ENCODE measurements at places on chromosomes 13 and 19. TPM values are rescaled to one million over a fixed set of nuclear protein-coding genes. Genes with fewer than 3 reads are reported as not detected.

The OR4F17 gene
- not detected for total RNA-seq

The CD209 gene
- 1.2 TPM for total RNA-seq

The OR1I1 gene
- total RNA-seq, result not detected

The SAE1 gene
- total RNA-seq, result 48.4 TPM

The CDX2 gene
- 0.34 TPM for total RNA-seq

The SOX1 gene
- total RNA-seq, result 4.4 TPM

- no peaks in the 10 kb centered on the region for H3K4me1 ChIP-seq
- H3K36me3 ChIP-seq, result no peaks in the 10 kb centered on the region
- DNase-seq, result no peak
- H3K27ac ChIP-seq, result no peak overlapping the region
- no peak overlapping the region for H3K4me3 ChIP-seq
- no peaks in the 10 kb centered on the region for H3K27me3 ChIP-seq
These were observed 150.3 kb downstream of the SLITRK5 start for GRCh38 chr13:87821512-87821911.

- H3K36me3 ChIP-seq, result no peaks in the 10 kb centered on the region
- H3K27me3 ChIP-seq, result no peaks in the 10 kb centered on the region
- H3K4me3 ChIP-seq, result no peak overlapping the region
- H3K27ac ChIP-seq, result no peak overlapping the region
- no peaks in the 10 kb centered on the region for H3K4me1 ChIP-seq
These were observed 362.6 kb downstream of the KLF5 start for GRCh38 chr13:73421310-73421912.

DNA sequence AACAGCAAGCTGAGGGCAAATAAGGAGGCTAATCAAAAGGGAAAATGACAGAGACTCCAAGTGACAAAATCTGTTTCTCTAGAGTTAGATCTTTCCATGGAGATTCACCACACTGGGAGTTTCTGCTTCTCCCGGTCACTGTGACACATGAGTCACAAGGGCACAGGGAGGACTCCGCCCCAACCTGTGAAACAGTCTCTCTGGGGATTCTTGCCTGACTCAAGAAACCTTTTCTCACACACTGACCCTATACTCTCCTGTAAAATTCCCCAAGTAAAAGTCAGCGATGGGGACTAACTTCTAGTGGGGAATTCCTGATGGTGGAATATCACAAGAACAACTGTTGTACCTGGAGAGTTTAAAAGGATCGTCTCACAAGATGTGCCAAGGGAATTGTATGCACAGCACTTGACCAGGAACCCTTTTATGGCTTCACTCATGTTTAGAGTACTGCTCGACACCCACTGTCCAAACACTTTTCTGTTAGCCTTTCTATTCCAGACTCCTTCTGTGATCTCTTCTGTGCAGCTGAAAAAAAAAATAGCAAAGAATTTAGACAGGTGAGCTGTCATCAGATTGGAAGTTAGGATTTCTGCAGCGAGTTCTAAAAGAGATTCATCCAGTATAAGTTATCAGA, 46.8 kb upstream of the URAD start:
- peaks cover 2% of the 10 kb centered on the region for H3K27me3 ChIP-seq
- H3K27ac ChIP-seq, result no peak overlapping the region
- no peaks in the 10 kb centered on the region for H3K36me3 ChIP-seq
- no peaks in the 10 kb centered on the region for H3K4me1 ChIP-seq
- DNase-seq, result peak; percentile 6
- no peak overlapping the region for H3K4me3 ChIP-seq

GRCh38 chr13:69796256-69796655, 311.4 kb upstream of the ATXN8OS start:
- H3K4me3 ChIP-seq, result no peak overlapping the region
- H3K27ac ChIP-seq, result no peak overlapping the region
- H3K4me1 ChIP-seq, result no peaks in the 10 kb centered on the region

DNA sequence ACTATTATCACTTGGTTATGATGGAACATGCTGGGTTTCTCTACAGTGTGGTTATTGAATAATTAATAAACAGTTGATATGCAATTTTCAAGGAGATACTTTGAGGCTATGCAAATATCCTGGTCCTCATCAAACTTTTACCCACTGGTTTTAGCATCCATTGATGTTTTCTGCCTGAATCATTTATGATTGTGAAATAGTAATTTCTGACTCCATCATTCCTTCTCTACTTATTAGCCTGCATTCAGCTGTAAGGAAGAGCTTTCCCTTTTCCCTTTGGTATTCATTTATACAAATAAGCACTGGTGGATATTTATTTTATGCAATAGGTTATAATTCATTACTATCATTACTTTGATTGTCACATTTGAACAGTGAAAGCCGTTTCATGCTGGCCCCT, 13.9 kb upstream of the DNAJC15 start:
- DNase-seq, result no peak
- H3K27ac ChIP-seq, result no peak overlapping the region
- H3K36me3 ChIP-seq, result no peaks in the 10 kb centered on the region
- H3K4me1 ChIP-seq, result no peaks in the 10 kb centered on the region

DNA sequence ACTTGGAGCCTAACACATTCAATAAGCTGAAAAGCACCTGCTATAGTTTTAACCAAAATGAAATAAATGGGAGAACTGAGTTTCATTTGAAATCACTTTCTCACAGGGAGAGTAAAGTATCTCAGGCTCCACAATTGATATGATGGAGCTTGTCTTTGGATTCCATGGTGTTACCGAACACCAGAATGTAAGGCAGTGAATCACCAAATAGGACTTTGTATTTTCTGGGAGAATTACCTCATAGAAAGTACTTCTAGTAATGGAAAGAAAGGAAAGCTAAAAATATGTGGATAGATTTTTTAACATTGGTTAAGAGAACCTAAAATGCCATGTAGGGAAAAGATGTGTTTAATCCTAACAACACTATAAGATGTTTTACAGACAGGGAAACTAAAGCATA, 123.6 kb downstream of the NALCN start:
- H3K4me1 ChIP-seq, result no peaks in the 10 kb centered on the region
- H3K36me3 ChIP-seq, result no peaks in the 10 kb centered on the region
- no peaks in the 10 kb centered on the region for H3K27me3 ChIP-seq
- H3K27ac ChIP-seq, result no peak overlapping the region
- no peak for DNase-seq

DNA sequence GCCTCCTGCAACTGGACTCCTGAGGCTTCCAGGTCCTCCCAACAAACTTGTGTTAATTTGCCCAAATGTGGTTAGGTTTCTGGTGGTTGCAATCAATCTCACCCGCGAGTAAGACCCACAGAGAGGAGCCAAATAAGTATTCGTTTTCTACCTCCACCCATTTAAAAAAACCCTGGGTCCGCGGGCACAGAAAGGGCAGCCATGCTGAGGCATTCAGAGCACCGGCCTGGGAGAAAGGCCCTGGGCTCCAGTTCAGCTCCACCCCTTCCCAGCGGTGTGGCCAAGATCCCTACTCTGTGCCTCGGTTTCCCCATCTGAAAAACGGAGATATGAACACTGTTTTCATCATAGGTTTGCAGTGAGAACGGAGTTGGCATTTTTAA, 56.9 kb downstream of the PEPD start:
- H3K27ac ChIP-seq, result no peak overlapping the region
- no peaks in the 10 kb centered on the region for H3K27me3 ChIP-seq
- H3K4me1 ChIP-seq, result no peaks in the 10 kb centered on the region

DNA sequence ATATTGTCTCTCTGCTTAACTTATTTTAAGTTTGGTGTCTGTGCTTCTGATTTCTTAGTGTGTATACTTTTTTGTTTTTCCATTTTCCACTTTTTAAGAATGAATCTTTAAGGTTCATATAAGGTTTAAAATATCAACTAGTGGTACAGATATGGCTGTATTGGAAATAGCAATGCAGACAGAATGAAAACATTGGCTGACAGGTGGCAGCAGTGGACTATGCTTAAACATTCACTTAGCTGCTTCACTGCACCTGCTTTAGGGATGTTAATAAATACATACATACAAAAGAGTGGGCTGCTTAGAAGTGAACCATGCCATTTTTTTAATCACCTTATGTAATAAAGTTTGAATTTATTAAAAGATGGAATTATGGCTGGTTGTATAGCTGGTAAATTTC, 27.3 kb downstream of the TM9SF2 start:
- no peak for DNase-seq
- no peaks in the 10 kb centered on the region for H3K4me1 ChIP-seq
- no peaks in the 10 kb centered on the region for H3K27me3 ChIP-seq
- H3K4me3 ChIP-seq, result no peak overlapping the region
- no peak overlapping the region for H3K27ac ChIP-seq
- H3K36me3 ChIP-seq, result no peaks in the 10 kb centered on the region

- no peak overlapping the region for H3K4me3 ChIP-seq
- no peak overlapping the region for H3K27ac ChIP-seq
- H3K36me3 ChIP-seq, result no peaks in the 10 kb centered on the region
These were observed 26.3 kb upstream of the INTS6 start for GRCh38 chr13:51479199-51479523.

DNA sequence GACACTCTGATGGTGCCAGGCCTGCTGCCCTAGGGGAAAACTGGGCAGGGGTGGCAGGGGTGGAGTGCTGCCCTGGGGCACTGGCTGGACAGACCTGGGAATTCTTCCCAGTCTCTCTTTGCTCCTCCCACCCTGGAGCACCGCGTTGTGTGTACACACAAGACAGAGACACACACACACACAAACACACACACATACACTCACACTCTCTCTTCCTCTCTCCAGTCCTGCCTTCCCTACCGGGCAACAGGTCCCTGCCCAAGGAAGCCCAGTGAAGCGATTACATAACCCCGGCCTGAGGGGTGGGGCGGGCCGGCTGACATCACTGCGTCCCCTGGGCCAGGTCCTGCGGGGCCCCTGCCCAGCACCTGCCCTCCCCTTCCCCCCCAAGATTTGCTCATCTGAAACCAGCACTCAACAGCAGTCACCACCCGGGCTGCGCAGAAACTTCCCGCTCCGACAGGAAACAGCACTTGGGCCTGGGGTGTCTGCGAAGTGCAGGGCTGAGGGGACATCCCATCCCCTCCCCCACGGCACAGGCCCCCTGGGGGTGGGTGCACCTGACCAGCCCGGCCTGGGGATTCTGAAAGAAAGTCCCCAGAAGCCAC, 1.2 kb downstream of the MKNK2 start:
- H3K4me1 ChIP-seq, result peaks cover 49% of the 10 kb centered on the region
- H3K27me3 ChIP-seq, result no peaks in the 10 kb centered on the region
- H3K4me3 ChIP-seq, result peak overlapping the region; percentile 100
- DNase-seq, result peak; percentile 89
- no peaks in the 10 kb centered on the region for H3K36me3 ChIP-seq
- H3K27ac ChIP-seq, result peak overlapping the region; percentile 100

DNA sequence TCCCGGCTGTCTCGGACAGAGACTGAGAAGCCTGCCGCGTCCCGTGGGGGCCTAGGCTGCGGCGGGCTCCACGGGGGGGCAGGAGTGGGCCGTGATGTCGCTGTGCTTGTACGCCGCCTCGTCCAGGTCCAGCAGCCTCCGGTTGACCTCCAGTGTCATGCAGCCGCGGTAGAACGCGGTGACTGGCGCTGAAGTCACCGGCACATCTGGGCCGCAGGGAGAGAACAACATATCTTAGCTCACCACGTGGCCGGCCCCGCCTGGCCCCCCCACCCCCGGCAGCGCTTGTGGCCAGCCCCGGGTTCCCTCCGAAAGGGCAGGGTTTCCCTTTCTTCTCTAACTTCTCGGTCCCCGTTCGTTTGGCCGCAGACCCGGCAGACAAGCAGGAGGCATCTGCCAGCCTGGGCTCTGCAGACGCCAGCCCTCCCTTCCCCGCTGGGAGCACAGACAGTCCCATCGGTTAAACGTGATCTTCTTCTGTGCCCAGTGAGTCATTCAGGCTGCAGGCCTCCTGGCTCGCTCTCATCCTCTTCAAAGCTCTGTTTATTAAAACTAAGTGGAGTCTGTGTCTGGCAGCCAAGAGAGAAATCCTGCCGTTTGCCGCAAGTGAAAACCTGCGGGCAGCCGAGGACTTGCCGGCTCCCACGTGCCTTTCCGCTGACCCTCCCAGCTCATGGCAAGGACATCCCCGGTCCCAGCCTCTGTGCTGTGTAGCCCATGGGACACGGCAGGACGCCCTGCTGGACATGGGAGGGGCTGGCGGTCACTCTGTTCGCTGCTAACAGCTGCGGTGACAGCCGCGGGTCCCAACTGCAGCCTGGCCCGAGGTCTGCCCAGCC, 42.8 kb downstream of the GAS6 start:
- peak overlapping the region; percentile 5 for H3K4me3 ChIP-seq
- no peaks in the 10 kb centered on the region for H3K27me3 ChIP-seq
- H3K4me1 ChIP-seq, result peaks cover 14% of the 10 kb centered on the region
- peak overlapping the region; percentile 62 for H3K27ac ChIP-seq
- peak; percentile 90 for DNase-seq

GRCh38 chr19:51250786-51251467, at the start of gene SIGLECL1:
TSS of gene SIGLECL1 (plus strand) at chr19:51251080. CDS start at chr19:51264073, 12,993 bp downstream.
- H3K4me3 ChIP-seq, result no peak within 1 kb of the TSS
- no peaks in the 10 kb centered on the region for H3K27me3 ChIP-seq
- H3K4me1 ChIP-seq, result no peaks in the 10 kb centered on the region
- no peaks in the 10 kb centered on the region for H3K36me3 ChIP-seq
- no peak within 1 kb of the TSS for H3K27ac ChIP-seq
- DNase-seq, result no peak

DNA sequence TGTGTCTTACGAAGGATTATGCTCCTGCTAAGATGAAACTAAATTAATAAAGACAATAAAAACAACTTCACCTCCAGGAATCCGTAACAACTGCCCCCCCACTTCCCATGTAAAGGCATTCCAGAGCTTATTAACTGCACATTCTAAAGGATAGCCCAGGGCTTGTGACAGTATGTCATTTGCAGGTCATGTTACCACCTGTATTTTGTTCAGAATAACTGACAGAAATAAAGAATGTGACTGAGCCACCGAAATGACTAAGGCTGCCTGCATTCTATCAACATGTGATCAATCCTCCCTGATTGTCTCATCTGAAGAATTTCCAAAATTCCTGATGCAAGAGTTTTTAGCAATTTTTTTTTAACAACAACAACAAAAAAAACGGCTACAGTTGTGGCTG, 117.2 kb downstream of the MIPEP start:
- no peak overlapping the region for H3K4me3 ChIP-seq
- H3K27me3 ChIP-seq, result no peaks in the 10 kb centered on the region
- no peaks in the 10 kb centered on the region for H3K4me1 ChIP-seq
- no peak for DNase-seq
- H3K27ac ChIP-seq, result no peak overlapping the region

- no peaks in the 10 kb centered on the region for H3K36me3 ChIP-seq
- H3K4me1 ChIP-seq, result no peaks in the 10 kb centered on the region
- H3K4me3 ChIP-seq, result no peak overlapping the region
These were observed 549.5 kb upstream of the ARGLU1 start for GRCh38 chr13:107117327-107118012.

GRCh38 chr19:3056417-3057088, 5.7 kb downstream of the TLE5 start:
- peak overlapping the region; percentile 86 for H3K27ac ChIP-seq
- H3K27me3 ChIP-seq, result no peaks in the 10 kb centered on the region
- DNase-seq, result no peak
- peaks cover 4% of the 10 kb centered on the region for H3K36me3 ChIP-seq

GRCh38 chr19:16527971-16528521, 14.2 kb downstream of the CHERP start:
- no peak for DNase-seq
- H3K27me3 ChIP-seq, result no peaks in the 10 kb centered on the region
- H3K27ac ChIP-seq, result no peak overlapping the region
- no peaks in the 10 kb centered on the region for H3K4me1 ChIP-seq

Data from prostate gland (tissue), 2 donors.